ENCODE measurements at places on chromosomes 2 and 18.

- peak; percentile 92 for DNase-seq
Measured at GRCh38 chr2:235384624-235385023, 109.2 kb upstream of the AGAP1 start.

DNA sequence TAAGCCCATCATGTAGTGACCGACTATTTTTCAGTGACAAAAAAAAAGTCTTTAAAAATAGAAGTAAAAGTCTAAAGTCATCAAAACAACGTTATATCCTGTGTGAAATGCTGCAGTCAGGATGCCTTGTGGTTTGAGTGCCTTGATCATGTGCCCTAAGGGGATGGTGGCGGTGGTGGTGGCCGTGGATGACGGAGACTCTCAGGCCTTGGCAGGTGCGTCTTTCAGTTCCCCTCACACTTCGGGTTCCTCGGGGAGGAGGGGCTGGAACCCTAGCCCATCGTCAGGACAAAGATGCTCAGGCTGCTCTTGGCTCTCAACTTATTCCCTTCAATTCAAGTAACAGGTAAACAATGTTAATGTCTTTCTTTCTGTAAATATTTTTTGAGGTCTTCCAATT lies at the start of gene CD28:
Gene CD28, plus strand, starts transcription at position 237 of the 400 bp plus-strand sequence. Its CDS starts 58 bp downstream, at position 295.
- DNase-seq: no peak

DNA sequence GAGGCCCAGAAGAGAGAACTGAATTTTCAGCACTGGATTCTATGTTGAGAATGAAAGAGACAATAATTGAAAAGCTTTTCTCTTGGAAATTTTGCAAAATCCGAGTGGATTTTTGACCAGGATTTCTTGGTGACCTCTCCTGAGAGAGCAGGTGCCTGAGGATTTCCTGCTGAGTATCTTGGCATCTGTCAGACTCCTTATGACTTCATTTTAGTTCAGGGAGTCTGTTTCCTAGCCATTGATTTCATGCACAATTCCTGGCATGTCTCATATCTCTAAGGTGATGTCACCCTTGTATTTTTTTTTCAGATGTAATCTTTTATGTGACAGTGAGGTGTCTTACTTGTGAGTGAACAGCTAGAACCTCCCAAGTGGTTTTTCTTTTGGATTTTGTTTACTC lies 195.9 kb downstream of the NEDD4L start:
- no peak for DNase-seq

DNA sequence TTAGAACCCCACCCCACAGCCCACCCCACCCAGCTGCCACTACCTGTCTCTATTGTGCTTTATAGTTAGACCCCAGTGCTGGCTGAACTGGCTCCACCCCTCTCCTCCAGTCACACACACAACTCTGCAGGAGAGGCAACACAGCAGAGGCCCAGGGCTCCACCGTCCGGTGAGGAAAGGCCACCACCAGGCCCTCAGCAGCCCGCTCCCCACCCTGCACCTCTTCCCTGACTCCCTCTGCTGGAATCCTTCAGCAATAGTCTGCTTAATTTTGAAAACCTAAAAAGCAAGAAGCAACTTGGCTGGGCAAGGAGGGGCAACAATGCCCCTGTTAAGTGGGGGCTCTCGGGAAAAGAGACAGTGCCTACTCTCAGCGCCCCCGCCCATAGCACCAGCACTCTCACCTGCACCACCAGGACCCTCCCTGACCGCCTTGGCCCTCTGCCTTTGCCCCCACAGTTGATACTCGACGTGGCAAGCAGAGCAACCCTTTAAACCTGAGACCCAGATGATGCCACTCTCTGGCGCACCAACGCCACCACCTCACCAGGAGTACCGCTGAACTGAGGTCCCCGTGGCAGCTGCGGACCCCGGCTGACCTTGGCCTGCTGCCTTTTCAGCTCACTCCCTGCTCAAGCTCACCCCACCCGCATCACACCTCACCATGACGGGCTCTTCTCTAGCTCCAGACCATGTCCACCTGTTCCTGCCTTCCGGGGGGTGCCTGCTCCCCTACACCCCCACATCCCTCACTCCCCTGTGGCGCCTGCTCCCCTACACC lies 45.7 kb downstream of the NDUFA10 start:
- DNase-seq: peak; percentile 32

DNA sequence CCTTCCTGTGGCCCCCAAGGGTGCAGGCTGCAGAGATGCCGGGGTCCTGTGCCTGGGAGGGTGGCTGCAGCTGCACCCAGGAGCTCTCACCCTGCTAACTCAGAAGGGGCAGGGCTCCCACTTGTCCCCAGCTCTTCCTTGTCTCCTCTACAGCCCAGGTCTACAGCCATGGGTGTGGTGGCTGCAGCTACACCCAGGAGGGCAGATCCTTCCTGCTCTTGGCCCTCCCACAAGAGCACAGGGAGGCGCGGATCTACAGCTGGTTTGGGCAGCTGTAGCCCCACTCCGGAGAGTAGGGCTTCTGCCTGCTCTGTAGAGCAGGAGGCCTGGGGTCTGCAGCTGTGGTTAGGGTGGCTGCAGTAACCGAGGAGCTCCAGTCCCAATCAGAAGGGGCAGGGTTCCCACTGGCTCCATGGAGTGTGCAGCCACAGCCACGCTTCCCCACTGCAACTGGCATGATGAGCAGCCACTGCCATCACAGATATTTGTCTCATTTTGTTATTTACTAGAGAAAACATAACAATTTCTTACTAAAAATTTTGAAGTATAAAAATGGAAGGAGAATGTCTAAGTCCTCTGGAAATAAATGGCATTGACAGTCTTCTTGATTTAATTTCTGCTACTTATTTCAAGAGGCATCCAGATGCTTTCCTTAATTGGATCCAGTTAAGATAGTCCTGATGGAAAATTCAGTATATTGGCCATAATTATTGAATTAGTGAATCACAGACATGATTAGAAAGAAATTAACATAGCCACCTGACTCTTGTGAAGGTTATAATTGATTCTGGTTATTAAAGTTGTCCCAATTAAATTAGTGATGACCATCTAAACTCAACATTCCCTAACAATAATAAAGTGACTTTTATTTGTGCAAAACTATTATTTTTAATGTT lies 233.6 kb downstream of the KCNE4 start:
- no peak for DNase-seq
